Progenitor cell of endocrine pancreas (in vitro differentiated cells): ENCODE measurements at places on chromosomes 16 and 17. TPM values are rescaled to one million over a fixed set of nuclear protein-coding genes. Genes with fewer than 3 reads are reported as not detected.

- no peak for DNase-seq
These were observed 44.5 kb downstream of the VMP1 start for GRCh38 chr17:59751955-59752413.

Gene TEX14
- 0.11 and 0.22 TPM in 2 replicates for total RNA-seq

- DNase-seq, result no peak
These were observed 16.4 kb downstream of the RIPOR1 start for GRCh38 chr16:67544844-67545664.

DNA sequence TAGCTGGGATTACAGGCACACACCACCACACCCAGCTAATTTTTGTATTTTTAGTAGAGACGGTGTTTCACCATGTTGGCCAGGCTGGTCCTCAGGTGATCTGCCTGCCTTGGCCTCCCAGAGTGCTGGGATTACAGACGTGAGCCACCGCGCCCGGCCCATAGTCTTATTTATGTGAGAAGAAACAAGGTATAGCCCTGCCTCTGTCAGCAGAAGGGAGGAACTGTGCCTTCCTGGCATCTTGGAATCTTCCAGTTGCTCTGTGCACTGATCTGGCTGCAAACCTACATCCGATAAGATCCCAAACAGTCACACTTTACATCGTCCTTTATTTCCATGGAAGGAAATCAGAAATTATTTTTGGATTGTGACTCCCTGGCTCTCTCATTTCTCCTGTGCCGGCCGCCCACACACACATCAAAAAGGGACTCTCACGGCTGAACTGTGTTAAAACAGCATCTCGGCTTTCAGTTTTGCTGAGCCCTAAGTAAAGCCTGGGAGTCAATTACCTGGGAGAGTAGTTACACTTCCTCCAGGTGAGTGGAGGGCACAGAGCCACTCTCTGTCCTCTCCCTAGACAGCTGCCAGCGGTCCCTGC is 23.3 kb downstream of the WIPI1 start:
- DNase-seq, result no peak

DNA sequence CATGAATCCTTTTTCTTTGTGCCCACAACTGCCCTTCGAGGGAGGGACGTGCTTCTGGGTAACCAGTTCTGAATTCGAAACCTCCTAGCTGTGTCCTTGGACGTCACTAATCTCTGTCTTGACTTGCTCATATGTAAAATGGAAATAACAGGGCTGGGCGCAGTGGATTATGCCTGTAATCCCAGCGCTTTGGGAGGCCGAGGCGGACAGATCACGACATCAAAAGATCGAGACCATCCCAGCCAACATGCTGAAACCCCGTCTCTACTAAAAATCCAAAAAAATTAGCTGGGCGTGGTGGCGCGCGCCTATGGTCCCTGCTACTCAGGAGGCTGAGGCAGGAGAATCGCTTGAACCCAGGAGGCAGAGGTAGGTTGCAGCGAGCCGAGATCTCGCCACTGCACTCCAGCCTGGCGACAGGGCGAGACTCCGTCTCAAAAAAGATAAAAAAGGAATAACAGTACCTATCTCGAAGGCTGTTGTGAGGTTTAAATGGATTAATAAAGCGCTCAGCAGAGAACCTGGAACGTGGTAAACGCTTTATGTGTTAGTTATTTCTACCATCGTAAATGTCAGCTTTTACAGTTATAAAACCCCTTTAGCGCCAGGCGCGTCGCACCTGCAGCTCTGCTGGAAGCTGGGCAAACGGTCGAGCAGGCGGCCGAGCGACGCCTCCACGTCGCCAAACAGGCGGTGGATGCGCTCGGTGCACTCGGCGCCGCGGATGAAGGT is 641 bp downstream of the COG8 start:
- no peak for DNase-seq

DNA sequence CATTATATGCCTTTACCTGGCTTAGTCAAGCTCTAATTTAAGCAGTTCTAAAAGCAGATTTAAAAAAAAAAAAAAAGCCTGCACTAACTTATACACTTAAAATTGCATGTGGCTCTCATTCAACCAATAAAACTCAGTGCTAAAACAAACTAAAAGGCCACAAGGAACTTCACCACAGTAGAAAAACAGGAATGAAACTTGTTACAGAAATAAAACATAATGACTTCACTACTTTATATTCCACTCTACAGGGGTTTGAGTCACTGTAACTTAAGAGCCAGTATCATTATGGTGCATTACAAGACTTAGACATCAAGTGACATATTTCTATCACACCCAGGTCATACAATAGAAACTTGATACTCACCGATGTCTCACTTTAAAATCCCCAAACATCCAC is 11.1 kb downstream of the CA10 start:
- no peak for DNase-seq

DNA sequence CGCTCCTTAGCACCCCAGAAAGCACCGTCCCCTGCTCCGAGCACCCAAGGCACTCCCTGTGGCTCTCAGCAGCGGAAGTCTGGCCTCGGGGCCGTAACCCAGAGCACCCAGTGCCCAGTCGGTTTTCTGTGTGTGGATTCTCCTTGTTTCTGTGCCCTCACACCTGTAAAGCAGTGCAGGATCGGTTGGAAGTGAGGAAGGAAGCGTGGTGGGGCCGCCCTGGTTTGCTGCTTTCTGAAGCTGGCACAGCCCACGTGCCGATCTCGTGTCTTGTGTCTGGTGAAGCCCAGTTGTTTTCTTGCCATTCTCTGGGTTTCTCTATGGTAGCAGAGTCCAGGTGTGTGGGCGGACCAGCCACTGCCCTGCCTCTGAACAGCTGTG is 3.7 kb downstream of the ACSF3 start:
- no peak for DNase-seq

Gene DHODH
- total RNA-seq, result 13.4 and 13.7 TPM in 2 replicates

DNA sequence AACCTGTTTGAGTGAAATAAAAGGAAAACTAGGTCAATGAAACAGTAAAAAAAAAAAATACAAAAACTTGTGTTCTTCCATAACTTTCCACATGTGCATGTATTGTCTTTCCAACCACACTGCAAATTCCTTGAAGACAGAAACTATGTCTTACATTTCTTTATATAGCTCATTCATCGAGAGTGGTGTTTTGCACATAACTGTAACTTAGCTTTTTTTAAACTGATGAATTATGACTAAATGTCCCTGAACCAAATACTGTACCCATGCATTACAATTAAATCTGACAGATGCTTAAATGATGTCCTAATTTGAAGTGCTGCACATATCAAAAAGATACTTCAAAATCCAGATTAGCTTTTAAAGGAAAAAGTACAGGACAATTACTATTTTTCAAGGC is 50.1 kb downstream of the BRIP1 start:
- DNase-seq, result no peak

- no peak for DNase-seq
These were observed 6.3 kb upstream of the MAPK7 start for GRCh38 chr17:19372011-19372370.

Gene GPR142
- total RNA-seq, result 6.0 and 6.6 TPM in 2 replicates

- DNase-seq, result no peak
These were observed 150.9 kb downstream of the MAP2K6 start for GRCh38 chr17:69565447-69565846.

Gene NGFR
- 2.7 and 6.2 TPM in 2 replicates for total RNA-seq

DNA sequence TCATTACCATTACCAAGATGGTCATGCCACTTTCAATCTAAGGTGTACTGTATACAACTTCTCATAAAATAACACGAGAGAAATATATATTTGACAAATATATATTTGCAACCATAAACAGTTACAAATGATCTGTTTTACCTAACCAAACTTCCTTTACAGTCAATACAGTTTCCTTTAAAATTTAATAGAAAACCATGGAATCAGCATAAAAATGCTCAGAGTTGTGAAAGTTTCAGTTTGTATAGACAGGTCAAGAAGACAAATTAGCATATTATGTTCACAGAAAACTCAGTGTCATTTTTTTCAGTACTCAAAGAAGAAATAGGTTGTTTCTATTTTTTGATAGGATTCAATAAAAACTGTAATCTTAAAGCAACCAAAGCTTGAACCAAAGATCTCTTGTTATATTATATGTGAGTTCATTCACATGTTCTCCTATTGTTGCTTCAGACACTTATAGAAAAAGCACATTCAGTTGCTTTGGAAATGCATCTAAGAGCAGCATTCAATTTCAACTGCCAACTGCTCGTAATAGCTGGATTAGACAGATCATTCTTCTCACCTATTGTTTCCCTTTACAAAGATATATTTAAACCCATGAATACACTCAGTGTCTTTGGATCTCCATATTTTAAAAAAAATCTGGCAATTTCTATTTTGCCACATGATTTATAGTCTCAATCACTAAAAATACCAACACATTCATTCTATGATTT is 15.1 kb downstream of the SSH2 start:
- DNase-seq, result no peak

- DNase-seq, result no peak
These were observed 7.3 kb downstream of the FLCN start for GRCh38 chr17:17229416-17230384.

Gene PYCARD
- total RNA-seq, result 4.6 and 5.4 TPM in 2 replicates
